Nasal cavity respiratory epithelium epithelial cell of viscerocranial mucosa (primary cell): ENCODE measurements at places on chromosomes 5 and 9. TPM values are rescaled to one million over a fixed set of nuclear protein-coding genes. Genes with fewer than 3 reads are reported as not detected.

The AK8 gene
- total RNA-seq = 0.21 and 0.34 TPM in 2 replicates

The NKD2 gene
- 0.34 and 1.3 TPM in 2 replicates for total RNA-seq

The OR2V2 gene
- total RNA-seq = not detected in 2 replicates

The HDHD3 gene
- 17.1 and 19.4 TPM in 2 replicates for total RNA-seq

The GDNF gene
- total RNA-seq = under 0.01 and 0.07 TPM in 2 replicates

The AGXT2 gene
- not detected in 2 replicates for total RNA-seq

The S1PR3 gene
- total RNA-seq = under 0.01 and 1.2 TPM in 2 replicates
